ENCODE measurements at places on chromosomes 5 and 9.

DNA sequence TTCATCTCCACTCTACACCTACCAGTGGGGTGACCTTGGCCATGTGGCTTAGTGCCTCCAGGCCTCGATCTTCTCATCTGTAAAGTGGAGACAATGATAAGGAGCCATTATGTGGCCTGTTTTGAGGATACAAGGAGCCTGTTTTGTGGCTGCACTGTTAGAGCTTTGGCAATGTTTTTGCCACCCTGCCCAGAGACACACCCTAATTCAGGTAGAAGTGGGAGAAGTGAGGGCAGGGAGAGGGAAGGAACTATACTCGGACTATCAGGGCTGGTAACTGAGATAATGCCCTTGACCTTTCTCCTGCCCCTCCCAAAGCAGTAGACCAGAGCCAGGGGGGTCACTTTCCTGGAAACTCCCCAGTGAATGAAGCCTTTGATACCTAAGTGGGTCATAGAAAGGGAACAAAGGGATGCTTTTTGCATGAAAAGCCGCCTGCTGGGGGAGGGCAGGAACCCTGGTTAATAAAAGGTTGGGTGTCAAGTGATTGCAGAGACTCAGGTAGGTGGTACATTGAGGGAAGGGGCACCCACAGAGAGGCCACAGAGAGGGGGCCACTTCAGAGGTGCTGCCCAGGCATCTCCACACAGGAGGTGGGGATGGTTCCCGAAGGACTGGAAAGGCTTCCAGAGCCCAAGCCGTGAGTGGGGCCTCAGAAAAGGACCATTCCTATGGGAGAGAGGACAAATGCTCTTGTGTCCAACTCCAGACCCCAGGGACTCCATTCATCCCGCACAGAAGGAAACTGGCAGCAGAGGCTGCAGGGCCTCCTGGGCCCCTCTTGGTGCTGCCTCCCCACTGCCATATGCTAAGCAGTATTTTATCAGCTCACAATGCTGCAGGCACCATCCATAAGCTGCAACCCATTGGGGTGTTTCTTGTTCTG, 42.3 kb upstream of the VDAC1 start:
- DNase-seq: no peak

DNA sequence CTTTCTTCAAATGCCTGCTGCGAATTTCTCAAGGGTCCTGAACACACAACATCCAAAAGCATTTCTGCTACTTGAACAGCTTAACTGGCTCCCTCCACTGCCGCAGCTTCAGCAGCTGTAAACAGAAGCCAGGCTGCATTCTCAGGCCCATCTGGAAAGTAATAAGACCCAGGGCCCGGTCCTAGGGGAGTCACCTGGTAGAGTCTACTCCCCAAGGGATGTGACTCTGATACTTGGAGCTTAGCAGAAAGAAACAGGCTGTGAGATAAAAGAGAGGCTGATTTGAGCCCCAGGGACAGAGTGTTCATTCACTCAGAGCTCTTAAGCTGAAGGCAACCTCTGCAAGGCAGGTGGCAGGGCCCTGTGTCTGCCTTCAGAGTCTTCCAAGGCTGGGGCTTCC, 356.8 kb downstream of the SPOCK1 start:
- DNase-seq: no peak

GRCh38 chr5:82881571-82882174, 195.5 kb downstream of the TMEM167A start:
- no peak for DNase-seq

GRCh38 chr9:124697326-124698200, 73.5 kb downstream of the NR6A1 start:
- DNase-seq: no peak

GRCh38 chr9:16682273-16682672, 188.2 kb downstream of the BNC2 start:
- DNase-seq: no peak

DNA sequence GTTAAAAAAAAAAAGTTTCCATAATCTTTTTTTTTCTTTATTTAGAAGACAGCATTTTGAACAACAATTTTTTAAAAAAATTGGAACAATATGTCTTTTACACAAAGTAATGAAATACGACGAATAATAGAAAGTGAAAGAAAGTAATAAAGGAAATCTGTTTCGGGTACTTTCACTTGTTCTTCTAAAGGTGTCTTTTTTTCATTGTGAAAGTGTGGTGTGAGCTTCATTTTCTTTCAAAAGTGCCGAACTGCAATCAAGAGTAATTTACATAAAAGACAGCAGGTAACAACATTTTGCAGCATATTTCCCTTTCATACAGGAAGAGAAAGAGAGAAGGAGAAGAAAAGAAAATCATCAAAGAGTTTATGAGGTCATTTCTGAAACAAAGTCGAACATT, 159.7 kb upstream of the CDH12 start:
- no peak for DNase-seq

- DNase-seq: no peak
Observed at GRCh38 chr5:123546657-123547056, 34.7 kb downstream of the CSNK1G3 start.

GRCh38 chr5:111834926-111835599, 78.1 kb upstream of the NREP start:
- DNase-seq: no peak

DNA sequence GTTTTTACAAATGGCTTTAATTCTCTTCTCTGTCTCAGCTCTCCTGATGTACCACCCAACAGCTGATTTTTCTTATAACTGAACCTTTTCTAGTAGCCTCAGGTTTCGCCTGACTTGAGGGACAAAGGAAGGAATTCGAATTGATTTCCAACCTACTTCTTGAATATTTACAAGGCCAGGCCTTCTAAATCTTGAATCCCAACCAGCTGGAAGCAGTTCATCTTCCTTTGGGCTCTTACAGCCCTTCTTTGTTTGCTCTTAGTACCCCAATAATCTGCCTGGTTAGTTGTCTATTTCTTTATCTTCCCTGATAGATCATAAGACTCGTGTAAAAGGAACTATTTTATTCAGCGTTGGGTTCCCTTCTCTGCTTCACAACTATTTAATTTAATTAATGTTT, 95.9 kb downstream of the NLN start:
- no peak for DNase-seq

- DNase-seq: no peak
Observed at GRCh38 chr5:136132087-136132486, 558 bp upstream of the SMAD5 start.

DNA sequence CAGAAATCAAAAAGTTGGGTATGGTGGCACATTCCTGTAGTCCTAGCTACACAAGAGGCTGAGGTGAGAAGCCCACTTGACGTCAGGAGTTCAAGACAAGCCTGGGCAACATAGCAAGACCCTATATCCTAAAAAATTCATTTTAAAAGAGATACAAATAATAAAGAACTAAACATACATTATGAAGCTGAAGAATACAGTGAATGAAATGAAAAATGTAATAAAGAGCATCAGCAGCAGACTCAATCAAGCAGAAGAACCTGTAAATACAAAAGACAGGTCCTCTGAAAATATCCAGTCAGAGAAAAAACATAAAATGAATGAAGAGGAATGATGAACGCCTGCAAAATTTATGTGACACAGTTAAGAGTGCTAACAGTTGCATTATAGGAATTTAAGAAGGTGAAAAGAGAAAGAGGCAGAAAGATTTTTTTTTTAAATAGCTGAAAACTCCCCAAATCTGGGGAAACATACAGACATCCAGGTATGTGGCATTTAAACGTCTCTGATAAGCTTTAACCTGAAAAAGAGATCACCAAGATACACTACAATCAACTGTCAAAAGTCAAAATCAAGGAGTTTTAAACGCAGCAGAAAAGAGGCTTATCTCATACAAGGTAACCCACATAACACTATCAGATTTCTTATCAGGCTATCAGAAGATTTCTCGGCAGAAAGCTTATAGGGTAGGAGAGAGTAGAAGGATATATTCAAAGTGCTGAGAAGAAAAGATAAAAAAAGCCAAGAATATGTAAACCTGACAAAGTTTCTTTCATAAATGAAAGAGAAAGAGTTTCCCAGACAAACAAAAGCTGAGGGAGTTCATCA, 57.6 kb downstream of the PRRC1 start:
- no peak for DNase-seq

DNA sequence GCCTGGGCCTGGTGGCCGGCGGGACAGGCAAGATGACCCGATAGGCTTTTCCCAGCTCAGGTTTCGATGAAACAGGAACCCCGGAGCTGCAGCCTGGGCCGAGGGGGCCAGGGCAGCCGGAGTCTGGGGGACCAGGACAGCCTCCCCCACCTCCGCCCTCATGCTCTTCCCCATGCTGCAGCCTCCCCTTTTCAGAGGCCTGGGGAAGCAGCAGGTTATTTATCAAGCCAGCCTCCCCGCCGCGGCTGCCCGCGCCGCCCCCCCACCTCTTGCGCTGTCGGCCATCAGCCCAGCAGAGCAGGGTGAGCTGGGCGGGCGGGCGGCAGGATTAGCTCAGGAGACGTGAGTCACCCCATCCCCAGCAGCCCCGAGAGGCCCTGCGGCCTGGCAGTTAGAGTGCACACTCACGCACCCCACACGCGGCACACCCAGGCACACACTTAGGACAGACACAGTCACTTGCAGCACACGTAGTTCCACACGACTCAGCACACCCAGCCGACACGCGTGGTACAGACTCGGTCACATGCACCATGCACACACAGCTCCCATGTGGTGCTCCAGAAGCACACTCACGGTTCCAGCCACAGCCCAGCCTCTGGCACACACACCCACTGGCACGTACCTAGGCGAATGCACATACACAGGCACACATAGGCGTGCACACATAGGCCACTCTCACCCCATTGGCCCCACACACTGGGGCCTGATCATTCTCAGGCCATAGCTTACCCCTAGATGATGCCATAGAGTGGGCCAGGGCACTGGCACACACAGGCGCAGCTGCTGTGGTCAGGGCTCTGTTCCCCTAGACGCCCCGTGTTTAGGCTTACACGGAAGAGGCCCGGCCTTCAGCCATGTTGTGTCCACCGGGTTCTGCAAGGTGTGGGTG, 13.0 kb downstream of the CXXC5 start:
- DNase-seq: no peak

All from NCI-H1694 (cell line).